ENCODE measurements at places on chromosomes 2 and 18.

DNA sequence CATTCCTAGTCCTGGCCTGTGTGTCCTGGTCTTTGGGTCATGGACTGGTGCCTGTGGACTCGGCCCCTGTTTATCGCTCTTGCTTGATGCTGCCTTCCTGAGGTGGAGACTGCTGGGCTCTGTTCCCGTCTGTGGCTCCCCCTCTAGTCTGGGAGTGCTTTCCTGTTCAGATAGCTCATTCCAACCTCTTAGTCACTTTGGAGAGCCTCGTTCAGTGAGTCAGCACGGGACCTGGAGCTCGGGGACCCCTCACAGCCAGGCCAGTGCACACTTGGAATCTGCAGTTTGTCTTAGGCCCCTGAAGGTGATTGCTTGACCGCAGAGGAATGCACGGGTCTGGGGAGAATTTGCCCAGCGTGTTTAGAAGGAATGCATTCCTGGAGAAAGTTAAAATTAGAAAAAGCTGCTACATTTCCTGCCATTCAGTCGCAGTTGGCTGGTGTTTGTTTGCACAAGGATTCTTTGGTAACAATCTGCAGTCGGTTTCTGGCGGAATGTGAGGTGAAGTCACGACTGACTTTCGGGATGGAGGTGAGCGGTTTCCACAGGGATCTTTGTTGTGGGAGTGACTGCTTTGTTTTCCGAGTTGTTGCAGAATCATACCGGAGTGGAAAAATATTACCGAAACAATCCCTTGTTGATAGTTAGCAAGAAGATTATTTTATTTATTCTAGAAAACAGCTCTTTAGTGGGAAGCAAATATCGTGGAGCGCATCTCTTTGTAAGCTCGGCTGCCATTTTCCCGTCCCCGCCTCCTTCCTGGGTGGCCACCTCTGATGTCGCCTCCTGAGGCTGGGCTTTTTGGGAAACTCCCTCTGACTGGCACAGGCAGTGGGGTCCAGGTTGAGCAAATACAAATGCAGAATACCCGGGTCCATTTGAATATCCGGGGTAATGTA is 29.6 kb downstream of the SH3BP4 start:
- peak; percentile 99 for DNase-seq

DNA sequence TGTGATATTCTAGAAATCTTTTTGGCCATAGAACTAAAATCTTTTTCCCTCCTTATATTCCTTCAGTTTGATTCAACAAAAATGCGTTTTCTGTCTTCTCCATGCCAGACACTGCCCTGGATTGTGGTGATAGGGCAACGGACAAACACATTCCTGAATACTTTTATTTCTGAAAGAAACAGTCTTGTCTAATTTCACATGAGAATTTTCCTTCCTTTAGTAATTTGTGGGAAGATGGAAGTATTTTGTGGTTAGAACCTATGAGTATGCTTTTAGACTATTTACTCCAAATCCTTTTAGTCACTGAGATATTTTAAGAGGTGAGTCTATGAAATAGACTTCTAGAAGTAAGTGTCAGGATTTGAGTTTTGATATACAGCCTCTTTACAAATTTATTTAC is 49.6 kb downstream of the COL5A2 start:
- peak; percentile 87 for DNase-seq

DNA sequence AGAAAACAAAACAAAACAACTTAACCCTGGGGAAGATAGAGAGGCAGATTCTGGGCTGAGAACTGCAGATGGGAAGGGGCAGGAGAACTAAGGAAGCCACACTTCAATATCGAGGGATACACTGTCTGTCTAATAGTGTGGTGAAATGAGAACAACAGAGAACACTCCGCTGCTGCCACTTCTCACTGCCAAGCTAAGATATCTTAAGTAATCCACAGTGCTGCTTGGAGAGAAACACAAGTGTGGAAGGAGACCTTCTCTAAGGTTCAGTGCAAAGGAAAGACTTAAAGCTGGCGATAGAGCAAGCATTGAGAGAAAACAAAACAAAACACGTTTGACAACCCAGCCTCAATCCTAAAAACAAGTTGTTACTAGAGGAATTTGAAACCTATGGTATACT is 37.4 kb downstream of the DLGAP1 start:
- no peak for DNase-seq

GRCh38 chr2:215137741-215138340 is 585 bp downstream of the ABCA12 start:
- DNase-seq: peak; percentile 53

DNA sequence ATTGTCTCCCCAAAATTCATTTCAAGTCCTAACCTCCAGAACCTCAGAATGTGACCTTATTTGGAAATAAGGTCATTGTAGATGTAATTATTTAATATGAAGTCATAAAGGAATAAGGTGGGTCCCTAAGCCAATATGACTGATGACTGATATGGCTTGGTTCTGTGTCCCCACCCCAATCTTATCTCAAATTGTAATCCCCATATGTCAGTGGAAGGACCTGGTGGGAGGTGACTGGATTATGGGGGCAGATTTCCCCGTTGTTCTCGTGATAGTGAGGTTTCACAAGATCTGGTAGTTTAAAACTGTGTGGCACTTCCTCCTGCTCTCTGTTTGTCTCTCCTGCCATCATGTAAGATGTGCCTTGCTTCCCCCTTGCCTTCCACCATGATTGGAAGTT is 43.0 kb upstream of the BCL11A start:
- DNase-seq: no peak

GRCh38 chr2:26683583-26683982 is 8.9 kb upstream of the KCNK3 start:
- DNase-seq: no peak

- no peak for DNase-seq
Observed at GRCh38 chr2:147855316-147855715, 10.5 kb downstream of the ACVR2A start.

DNA sequence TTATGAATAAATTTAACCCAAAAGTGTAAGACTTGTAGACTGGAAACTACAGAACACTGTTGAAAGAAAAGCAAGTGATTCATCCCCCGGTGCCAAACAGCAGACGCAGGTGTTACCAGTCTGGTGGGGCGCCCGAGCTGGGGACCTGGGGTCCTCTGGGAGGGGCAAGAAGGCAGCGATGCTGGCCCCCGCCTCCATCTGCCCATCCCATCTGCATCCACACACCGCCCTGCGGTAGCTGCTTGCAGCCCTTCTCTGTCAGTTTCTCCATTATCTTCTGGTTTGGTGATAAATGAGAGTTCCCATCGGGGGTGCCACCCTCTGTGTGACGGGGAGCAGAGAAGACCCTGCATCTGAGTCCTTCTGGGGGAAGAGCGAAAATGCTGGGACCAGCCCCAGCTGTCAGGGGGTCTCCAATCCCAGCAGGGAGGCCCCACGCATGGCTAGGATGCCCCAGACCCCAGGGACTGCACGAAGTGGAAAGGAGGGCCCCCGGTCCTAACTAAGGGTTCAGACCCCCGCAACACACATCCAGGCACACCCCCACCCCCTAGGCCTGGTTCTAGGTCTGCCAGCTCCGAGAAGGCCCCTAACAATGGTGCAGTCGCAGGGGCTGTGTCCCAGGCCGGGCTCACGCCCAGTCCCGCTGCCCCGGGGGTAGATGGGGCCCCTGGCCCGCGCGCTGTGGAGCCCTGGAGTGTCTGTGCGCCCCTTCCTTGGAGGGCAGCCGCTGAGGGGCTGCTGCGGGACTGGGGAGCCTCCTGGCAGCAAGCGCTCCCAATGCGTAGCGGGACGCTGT is 686 bp upstream of the RGPD8 start:
- no peak for DNase-seq

DNA sequence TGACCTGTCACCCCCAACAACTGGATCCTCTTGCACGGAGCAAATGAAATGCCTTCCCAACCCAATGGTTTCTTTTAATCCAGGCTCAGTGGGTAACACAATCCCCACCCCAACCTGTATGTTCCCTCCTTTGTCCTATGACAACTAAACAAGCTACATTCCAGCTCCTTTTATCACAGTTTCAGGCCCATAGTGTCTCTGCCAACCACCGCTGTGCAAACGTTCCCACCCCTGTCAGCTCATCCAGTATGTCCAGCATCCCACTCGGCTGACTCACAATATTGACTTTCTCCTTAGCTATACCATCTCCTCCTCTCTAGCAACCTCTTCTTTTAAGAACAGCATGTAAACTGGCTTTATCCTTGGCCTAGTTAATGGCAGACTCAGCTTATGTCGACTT is 117.9 kb upstream of the PPP1CB start:
- no peak for DNase-seq

DNA sequence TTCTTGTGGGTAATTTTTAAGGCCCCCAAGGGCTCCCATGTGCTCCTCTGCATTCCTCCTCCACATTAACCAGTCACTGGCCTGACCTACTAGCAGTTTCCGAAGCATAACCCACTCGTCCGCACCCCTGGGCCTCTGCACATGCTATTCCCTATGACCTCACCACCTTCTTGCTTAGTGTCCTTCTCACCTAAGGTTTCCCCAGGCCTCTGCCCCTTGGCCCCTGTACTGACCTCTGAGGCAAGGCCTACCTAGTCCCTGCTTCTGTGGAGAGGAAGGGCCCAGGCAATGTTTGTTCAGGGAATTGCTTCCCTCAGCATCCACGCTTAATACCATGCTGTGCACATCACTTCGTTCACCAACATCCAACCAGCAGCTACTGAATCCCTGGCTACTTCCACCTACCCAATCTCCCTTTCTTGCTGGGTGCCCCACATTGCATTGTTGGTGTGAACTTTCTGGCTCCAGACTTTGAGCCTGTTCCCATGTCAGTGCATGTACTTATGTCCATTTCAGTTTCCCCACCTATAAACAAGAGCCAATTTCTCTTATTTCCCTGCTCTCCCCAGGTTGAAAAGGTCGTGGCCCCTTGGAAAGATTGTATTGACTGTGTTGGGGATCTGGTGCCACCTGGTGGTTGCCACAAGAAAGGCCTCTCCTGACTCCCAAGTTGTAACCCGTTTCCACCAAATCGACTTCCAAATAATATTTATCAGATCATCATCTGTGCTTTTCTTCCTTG is 19.2 kb upstream of the TMEM177 start:
- no peak for DNase-seq
